ENCODE measurements at places on chromosomes 4 and X. TPM values are rescaled to one million over a fixed set of nuclear protein-coding genes. Genes with fewer than 3 reads are reported as not detected.

DNA sequence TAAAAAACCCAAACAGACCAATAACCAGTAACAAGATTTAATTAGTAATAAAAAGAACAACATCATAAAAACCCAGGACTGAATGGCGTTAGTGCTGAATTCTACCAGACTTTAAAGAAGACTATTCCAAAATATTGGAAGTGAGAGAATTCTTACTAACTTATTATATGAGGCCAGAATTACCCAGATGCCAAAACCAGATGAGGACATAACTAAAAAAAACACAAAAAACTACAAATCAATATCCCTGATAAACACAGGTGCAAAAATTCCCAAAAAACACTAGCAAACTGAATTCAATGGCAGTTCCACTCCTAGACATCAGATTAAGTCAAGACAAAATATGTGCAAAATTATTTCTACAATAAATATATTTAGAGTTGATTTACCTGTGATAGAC lies 400.1 kb upstream of the PABPC4L start:
- no peak for DNase-seq

GRCh38 chrX:52359614-52360232 lies 9.1 kb upstream of the XAGE2 start:
- DNase-seq = no peak

GRCh38 chr4:174808836-174809235 lies 20.2 kb downstream of the GLRA3 start:
- DNase-seq = no peak

GRCh38 chrX:110146521-110146920 lies 143.6 kb downstream of the TMEM164 start:
- DNase-seq = no peak

DNA sequence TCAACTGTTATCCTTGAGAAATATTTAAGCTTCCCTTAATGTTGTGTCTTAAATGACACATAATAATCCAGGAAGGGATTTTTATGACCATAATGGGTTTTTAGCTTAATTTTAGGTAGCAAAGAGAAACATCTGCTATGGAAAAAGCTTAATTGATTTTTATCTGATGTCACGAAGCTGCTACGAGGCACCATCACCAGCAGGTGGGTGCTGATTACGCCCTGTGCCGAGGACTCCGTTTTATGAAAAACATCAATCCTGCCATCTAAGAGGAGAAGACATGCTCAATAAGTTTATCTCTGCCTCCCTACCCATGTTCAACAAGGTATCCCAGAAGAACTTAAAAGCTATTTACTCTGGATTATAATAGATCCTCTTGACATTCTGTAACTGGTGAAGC lies 280.6 kb upstream of the ZFP42 start:
- no peak for DNase-seq

GRCh38 chr4:78953769-78954666 lies 14.8 kb upstream of the PAQR3 start:
- DNase-seq = no peak

Gene WDR17
- 0.10 TPM for polyA plus RNA-seq

- no peak for DNase-seq
Measured at GRCh38 chr4:80226094-80226493, 28.8 kb downstream of the PRDM8 start.

DNA sequence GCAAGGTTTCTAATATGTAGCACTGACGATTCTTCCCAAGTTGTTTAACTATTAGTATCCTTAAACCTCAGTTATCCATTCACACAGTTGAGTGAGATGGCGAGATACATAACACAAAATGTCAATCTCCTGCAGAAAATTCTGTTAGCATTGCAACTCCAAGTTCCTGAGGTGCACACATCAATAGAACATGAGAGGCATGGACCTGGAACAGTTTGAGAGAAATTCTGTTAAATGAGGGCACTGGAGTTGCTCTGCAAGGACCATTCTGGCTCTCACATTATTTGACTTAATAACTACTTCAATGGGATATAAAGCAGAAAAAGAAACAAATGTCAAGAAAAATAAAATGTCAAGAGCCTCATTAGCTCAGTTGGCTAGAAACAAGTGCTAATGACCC lies 301.2 kb upstream of the DIAPH2 start:
- DNase-seq = no peak

DNA sequence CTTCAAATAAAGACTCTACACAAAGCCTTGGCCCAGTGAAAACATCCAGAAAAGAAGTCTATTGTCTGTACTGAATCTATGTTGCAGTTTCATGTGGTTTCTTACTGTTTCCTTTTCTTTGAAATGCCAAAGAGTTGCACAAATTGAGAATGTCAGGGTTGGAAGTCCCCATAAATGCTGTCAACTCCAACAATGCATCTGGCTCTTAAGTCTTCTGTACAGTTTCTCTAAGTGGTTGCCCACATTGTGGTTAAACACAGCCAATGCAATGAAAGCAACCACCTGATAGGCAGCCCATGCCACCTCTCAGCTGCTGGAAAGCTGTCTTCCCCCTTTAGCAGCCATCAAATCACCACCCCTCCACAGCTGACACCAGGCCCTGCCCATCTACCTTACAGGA lies 67.2 kb upstream of the C1GALT1C1 start:
- no peak for DNase-seq

DNA sequence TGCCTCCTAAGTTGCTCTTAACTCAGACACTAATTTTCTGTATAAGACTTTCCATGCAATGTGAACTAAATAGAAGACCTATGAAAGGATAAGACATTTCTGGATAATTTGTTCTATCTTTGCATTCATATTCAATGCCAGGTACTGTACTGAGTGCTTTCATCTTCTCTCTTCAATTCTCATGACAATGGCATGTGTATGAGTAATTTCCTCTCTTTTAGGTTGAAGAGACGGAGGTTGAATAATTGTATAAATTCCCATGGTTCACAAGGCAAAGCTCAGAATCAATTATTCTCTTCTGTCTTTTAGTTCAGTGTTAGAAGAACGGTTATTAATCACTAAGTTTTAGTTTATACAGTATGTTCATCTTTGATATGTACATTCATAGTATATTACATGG lies 29.3 kb upstream of the CFAP299 start:
- DNase-seq = no peak

DNA sequence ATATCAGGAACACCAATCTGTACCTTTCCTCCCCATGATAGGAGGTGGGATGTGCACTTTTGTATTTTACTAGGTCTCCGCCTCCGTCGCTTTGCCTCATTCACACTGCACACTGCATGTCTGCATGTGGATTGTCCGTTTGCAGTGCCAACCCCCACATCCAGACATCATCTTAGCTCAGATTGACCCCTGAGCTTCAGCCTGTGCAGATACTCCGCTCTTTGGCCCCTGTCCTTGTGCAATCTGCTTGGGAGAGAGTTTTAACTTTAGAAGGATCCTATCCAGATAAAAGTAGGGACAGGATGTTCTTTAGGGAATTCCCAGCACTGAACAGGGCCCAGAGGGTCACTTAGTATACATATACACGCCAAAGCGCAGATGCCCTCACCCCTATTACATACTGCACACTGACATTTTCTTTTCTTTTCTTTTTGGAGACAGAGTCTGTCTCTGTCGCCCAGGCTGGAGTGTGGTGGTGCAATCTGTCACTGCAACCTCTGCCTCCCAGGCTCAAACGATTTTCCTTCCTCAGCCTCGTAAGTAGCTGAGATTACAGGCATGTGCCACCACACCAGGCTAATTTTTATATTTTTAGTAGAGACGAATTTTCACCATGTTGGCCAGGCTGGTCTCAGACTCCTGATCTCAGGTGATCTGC lies 43.3 kb upstream of the FBXW7 start:
- DNase-seq = no peak

GRCh38 chrX:10427249-10427648 lies 193.1 kb downstream of the MID1 start:
- no peak for DNase-seq

Gene TMEM156
- polyA plus RNA-seq = 0.15 TPM

Gene PCYT1B
- polyA plus RNA-seq = not detected

Gene NAA11
- not detected for polyA plus RNA-seq

DNA sequence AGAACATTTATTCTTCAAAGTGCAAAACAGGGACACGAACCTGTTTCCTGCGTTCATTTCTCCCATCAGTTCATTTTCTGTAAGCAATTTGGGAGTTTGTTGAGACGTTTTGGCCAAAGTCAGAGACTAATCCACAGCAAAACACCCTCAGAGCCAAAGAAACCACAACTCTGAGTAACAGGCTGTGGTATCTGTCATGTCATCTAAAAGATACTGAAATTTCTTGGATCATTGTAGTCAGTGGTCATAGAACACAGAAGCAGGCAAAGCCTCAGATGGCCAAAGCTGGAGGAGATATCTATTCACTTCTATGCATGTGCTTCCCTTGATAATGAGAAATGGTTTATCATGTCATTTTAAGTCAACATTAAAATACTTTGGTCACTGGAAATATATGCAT lies 485.6 kb upstream of the GALNT7 start:
- no peak for DNase-seq

GRCh38 chr4:134201216-134202161 lies at the start of gene PABPC4L:
Gene PABPC4L (minus strand): TSS chr4:134201789. CDS start chr4:134201019, 770 bp downstream.
- DNase-seq = no peak

Gene DRP2
- polyA plus RNA-seq = 0.12 TPM

Gene ANK2
- polyA plus RNA-seq = 3.2 TPM

DNA sequence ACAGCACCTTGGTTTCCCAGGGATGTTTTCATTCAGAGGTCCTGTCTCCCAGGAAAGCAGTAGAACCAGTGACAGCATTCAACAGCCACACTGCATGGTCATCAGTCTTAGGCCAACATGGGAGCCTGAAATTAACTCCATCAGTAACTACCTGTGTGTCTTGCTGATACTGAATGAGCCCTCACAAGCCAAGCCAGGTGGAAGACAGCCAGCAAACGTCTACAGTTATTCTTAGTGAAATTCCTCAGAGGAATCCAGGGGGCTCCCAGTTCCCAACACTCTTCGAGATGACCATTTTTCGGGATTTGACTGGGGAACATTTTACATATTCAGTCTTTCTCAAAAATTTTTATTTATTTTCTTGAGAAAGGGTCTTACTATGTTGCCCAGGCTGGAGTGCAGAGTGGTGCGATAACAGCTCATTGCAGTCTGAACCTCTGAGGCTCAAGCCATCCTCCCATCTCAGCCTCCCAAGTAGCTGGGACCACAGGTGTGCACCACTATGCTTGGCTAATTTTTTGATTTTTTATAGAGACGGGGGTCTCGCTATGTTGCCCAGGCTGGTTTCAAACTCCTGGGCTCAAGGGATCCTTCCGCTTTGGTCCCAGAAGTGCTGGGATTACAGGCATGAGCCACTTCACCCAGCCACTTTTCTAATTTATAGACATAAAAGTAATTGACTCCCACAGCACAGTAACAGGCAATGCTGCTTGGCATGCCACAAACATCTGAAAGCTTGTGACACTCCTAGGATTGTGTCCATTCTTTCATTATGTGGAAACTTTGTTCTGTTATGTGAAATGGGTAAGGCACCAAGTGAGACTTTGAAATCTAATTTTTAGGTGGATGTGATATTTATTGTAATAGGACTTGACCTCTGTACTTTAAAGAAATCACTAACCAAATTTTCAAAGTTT lies 116.9 kb downstream of the SOWAHB start:
- DNase-seq = no peak

DNA sequence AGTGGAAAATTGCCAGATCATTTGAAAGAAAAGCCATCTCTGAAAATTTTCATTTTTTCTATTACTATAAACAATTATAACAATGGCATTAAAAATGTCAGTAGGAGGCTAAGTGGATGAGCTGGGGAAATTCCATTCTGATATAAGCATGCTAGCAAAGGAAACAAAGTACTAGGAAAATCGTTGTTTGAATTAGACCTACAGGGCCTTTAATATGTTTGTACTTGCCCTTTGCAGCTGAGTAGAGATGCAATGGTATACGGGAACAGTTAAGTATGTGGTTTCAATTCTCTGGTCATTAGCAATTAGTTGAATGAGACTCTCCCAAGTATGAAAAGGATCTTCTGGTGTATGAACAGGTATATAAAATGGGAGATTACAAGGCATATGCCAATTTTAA lies 452.2 kb downstream of the PCDH11X start:
- DNase-seq = no peak

Gene UGT8
- polyA plus RNA-seq = 0.02 TPM

- no peak for DNase-seq
Measured at GRCh38 chr4:181948839-181949382, 294.3 kb upstream of the TENM3 start.

Gene RTL9
- 0.18 TPM for polyA plus RNA-seq

Gene NUP54
- 19.4 TPM for polyA plus RNA-seq

DNA sequence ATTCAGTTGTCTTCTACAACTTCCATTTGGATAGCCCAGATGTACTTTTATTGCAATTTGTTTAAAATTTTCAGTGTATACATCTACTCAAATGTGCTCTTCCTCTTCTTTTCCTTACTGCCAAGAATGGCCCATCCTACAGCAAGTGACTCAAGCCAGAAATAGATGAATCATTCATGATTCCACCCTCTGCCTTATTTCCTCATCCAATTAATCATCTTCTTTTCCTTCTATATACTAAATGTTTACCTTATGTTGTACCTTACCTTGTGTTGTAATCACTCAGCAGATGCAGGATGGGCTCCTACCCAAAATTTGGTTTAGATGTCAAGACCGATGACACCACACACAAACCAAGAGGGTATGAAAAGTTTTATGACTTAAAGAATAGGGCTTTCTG lies 437.8 kb downstream of the GRXCR1 start:
- no peak for DNase-seq

Gene PDGFRA
- 90.5 TPM for polyA plus RNA-seq

GRCh38 chrX:1676866-1677265 lies 62.0 kb downstream of the ASMT start:
- no peak for DNase-seq

Gene GRIA3
- polyA plus RNA-seq = 27.7 TPM

All from BJ (cell line).